ENCODE measurements at places on chromosomes 2 and 18.

DNA sequence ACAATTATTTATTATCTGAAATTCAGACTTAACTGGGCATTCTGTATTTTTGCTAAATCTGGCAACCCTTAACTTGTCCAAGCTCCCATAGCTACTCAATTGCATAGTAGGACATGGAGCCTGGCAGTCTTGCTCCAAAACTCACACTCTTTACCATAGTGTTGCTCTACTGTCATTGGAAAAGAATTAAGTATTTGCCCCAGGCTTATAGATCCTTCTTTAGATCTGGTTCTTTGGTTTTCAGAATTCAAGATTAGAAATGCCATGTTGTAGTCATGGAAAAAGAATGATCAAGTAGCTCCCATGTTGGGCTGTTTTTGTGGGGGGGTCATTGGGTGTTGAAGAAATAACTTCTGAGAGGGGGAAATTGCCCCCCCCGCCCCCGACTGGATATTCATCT is 240.9 kb downstream of the WDPCP start:
- no peak for DNase-seq

- DNase-seq, result no peak
These were observed 171.5 kb downstream of the INO80D start for GRCh38 chr2:205914213-205915129.

- DNase-seq, result no peak
These were observed 21.5 kb downstream of the ARID5A start for GRCh38 chr2:96558061-96558460.

GRCh38 chr2:236940497-236940896 is 145.2 kb upstream of the COPS8 start:
- DNase-seq, result no peak

- DNase-seq, result no peak
These were observed 368.7 kb upstream of the ID2 start for GRCh38 chr2:8312861-8313830.

- DNase-seq, result no peak
These were observed 3.0 kb upstream of the IRS1 start for GRCh38 chr2:226802573-226802972.

GRCh38 chr2:85674417-85674816 is 6.4 kb upstream of the SFTPB start:
- DNase-seq, result no peak

DNA sequence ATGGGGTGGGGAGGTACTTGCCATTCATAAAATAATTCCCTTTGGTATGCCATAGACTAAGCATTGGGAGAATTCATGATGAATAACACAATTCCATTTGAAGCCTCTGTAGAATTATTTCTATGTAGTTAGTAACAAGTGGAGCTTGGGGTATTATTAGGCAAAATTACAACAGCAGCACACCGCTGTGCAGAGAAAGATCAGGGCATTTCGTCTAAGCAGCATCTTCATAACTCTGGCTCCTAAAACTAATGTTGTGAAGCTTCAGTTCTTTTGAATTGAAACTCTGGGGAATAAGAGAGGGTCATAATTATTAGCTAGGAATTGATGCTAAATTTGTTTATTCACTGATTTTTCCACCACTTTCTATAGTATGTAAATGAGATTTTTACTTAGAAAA is 630.7 kb downstream of the DCC start:
- no peak for DNase-seq

- DNase-seq, result no peak
These were observed 289.3 kb upstream of the TANK start for GRCh38 chr2:160870729-160871465.

GRCh38 chr2:5467178-5467905 is 224.8 kb upstream of the SOX11 start:
- DNase-seq, result no peak

DNA sequence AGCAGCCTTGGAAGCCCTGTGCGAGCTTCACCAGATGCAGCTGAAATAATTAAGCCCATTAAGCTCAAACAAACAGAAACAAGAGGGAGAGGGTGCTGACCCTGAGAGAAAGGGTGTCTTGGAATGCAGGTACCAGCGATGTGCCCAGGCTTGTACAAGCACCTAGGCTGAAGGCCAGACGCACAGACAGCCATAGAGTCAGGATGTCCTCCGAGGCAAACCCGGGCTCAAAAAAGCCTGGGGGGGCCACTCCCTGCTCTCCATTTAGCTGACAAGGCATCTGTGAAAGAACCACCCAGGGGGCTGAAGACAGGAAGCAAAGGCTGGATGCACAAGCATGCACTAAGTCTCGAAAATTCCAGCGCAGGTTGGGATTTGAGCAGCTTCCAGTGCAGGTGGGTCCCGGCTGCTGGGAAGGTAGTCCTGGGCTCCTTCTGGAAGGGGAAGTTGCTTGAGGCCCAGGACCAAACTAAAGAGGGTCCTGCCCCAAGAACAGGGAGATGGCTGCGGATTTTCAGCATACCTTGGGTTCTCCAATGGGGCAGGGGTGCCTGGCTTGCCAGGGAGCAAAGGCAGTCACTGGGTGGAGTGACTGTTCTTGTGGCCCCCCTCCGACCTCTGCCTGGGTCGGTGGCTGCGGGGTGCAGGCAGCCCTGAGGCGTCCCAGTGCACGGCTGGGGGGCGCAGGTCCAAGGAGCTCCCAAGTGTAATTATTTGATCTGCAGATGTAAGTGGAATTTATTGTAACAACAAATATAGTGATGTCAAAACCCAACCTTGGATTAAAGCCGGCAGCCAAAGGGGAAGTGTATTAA is 5.9 kb downstream of the GBX2 start:
- DNase-seq, result no peak

GRCh38 chr18:79924814-79925731 is 26.4 kb downstream of the SLC66A2 start:
- DNase-seq, result no peak

GRCh38 chr2:70029814-70030409 is 57.4 kb upstream of the PCBP1 start:
- no peak for DNase-seq

DNA sequence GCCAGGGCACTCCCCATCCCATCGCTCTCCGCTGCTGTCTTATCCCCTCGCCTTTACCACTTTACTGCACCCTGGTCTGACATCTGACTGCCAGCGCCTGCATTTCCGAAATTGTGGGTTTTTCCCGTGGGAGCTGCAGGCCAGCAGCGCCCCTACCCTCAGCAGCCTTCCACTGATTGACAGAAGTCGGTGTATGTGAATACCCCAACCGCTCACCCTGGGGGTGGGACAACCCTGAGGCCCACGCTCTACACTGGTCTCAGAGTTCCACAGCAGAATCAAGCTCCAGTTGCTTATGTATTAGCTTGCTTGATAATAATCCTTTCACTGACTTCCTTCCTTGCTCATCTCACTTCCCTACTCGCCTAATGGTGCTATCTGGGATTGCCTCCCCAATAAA is 62.0 kb downstream of the POLE4 start:
- DNase-seq, result no peak

- DNase-seq, result no peak
These were observed 18.2 kb downstream of the PMS1 start for GRCh38 chr2:189802396-189802912.

DNA sequence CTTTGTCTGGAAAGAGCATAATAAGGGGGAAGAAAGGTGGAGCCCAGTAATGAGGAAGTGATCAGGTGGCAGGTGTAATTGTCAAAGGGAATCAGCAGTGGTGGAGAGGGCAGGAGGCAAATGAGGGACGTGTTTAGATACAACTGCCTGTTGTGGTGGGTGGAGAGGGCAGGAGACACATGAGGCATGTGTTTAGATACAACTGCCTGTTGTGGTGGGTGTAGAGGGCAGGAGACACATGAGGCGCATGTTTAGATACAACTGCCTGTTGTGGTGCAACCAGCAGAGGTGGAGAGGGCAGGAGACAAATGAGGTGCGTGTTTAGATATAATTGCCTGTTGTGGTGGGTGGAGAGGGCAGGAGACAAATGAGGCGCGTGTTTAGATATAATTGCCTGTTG is 173.1 kb downstream of the ANKRD30B start:
- DNase-seq, result no peak

DNA sequence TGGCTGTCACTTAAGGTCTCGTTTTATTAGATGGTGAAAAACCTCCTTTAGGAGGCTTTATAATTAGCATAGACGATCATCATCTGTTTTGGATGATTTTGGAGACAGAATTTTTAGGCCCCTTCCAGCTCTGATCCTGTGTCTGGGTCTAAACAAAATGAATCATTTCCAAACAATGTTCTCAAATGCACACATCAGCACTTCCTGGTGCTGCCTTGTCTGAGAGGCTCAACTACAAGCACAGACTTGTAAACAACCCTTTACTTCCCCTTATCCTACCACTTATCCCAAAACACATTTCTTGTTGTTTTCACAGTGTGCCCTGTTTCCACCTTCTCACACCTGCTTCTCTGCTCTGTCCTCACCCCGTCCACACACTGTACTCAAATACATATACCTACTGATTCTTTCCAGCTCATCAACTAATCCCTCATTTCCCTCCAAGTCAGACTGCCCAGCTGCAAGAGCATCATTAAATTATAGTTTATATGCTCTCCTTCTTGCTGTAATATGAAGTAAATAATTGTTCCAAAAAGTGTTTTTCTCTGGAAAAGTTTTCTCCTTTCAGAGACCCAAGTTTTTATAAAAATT is 71.2 kb upstream of the COL3A1 start:
- DNase-seq, result no peak

DNA sequence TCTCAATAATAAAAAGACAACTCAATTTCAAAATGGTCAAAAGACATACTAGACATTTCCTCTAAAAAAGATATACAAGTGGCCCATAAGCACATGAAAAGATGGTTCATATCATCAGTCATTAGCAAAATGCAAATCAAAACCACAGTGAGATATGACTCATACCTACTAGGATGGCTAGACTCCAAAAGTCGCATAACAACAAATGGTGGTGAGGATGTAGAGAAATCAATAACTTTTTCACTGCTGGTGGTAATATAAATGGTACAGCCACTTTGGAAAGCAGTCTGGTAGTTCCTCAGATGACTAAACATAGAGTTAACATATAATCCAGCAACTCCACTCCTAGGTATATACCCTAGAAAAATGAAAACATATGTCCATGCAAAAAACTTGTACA is 242.3 kb upstream of the NOL4 start:
- DNase-seq, result no peak

- no peak for DNase-seq
These were observed 36.8 kb downstream of the HRH4 start for GRCh38 chr18:24497031-24497754.

- DNase-seq, result no peak
These were observed 663.9 kb upstream of the LRRTM1 start for GRCh38 chr2:80968450-80968849.

DNA sequence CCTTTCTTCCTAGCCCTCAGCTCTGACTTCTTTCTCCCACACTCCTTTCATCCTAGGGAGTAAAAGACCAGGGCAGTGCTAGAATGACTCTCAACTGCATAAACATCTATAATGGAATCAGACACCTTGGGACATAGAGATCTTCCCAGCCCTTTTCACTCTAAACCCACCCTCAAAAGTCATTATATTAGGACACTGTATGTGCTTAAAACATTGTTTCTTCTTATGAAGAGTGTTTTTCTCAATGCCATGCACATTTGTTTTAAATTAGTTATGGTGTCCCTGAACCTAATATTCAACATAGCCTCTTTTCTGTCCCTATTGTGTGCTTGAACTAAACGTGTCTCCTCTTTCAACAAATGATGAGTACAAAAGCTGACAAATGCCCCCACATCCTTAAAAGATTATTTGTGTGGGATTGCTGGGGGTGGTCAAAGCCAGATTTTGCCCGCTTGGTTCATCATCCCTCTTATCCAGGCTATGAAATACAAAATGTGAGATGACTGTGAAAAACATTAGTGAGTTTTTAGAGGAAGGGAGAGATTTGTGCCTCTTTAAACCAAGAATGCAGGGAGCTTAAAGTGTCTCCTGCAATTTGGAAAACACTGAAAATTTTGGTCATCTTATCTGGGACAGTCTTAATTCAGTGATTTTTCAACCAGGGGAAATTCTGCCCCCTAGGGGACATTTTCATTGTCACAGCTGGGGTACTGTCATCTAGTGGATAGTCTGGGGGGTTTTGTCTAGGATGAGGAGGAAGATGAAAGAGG is 29.0 kb downstream of the SERPINB5 start:
- no peak for DNase-seq

GRCh38 chr2:239253701-239254436 is 147.0 kb downstream of the HDAC4 start:
- no peak for DNase-seq

GRCh38 chr2:219286436-219287115 is 7.4 kb downstream of the DNAJB2 start:
- DNase-seq, result no peak

DNA sequence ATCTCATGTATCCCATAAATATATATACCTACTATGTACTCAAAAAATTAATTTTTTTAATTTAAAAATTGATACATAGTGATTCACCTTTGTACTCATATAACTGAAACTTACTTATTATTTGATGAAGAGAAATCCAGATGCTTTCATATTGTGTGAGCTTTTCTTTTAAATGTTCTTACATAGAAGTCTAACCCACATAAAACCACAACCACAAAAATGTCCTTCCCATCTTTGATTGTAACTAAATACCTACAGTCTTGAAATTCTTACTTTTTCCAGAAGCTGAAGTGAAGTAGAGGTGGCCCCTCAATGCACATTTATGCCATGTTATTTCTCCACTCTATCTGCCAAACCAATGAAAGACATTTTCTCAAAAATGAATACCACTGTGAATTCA is 117.9 kb upstream of the COL5A2 start:
- no peak for DNase-seq

GRCh38 chr18:44502221-44502620 is 178.5 kb upstream of the SETBP1 start:
- DNase-seq, result no peak

DNA sequence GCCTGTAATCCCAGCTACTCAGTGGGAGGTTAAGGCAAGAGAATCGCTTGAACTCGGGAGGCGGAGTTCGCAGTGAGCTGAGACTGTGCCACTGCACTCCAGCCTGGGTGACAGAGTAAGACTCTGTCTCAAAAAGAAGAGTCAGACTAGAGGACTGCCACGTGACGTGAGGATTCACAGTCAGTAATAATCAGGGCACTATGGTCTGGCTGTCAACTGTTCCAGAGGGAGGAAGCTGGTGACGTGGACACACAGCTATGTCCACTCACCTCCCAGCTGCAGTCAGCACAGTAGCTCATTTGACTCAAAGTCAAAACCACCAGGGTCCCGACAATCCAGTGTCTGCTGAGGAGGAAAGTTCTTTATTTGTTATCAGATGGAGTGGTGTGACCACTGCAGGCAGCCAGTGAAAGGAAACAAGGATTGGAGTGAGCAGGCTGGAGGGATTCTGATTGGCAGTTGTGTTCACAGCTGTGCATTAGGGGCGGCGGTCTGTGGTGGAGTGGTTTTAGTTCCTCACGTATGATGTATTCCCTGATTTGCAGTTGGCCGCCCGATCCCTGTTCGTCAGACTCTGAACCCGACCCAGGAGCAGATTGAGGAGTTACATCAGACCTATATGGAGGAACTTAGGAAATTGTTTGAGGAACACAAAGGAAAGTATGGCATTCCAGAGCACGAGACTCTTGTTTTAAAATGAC is 37.9 kb downstream of the MOGAT1 start:
- no peak for DNase-seq

DNA sequence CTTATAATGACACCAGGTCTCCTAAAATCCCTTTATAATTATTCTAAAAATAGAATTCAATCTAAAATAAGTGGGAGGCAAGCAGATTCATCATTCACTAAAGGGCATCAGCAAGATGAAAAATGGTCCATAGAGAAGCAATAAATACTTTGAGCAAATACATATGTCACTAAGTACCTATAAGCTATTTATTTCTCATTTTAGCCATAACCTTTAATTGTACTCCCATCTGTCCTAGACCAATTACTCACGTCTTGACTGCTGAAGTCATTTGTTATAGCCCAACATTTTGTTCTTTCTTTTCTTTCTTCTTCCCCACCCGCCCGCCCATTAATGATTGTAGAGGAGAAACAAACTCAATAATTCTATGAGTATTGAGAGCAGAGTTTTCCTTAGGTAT is 105.7 kb downstream of the MAP2 start:
- no peak for DNase-seq

Measured in stimulated activated CD8-positive, alpha-beta memory T cell treated with anti-CD3 and anti-CD28 coated beads, Interleukin-12 subunit alpha, Interleukin-12 subunit beta, amount 100 ng/mL, for 1 hour (primary cell).